IMR-90 (cell line): ENCODE measurements at places on chromosomes 5 and 9. TPM values are rescaled to one million over a fixed set of nuclear protein-coding genes. Genes with fewer than 3 reads are reported as not detected.

DNA sequence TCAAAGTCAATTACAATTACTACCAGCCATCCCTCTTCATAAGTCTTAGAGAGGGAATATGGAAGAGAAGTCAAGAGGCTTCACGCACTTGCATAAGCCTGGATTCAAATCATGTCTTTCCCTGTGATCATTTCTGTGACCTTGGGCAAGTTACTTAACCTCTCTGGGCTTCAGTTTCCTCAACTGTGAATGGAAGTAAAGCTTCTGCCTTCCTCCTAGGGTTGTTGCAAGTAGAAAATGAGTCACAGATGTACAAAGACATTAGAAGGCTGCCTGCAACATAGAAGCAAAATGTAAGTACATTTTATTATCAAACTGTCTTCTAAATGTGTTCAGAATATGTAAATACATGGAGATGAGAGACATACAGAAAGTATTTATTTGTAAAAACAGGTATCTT lies 42.3 kb upstream of the SEMA6A start:
- H3K4me1 ChIP-seq: no peaks in the 10 kb centered on the region
- H3K27ac ChIP-seq: no peak overlapping the region
- no peaks in the 10 kb centered on the region for H3K36me3 ChIP-seq
- H3K27me3 ChIP-seq: no peaks in the 10 kb centered on the region
- DNase-seq: no peak

DNA sequence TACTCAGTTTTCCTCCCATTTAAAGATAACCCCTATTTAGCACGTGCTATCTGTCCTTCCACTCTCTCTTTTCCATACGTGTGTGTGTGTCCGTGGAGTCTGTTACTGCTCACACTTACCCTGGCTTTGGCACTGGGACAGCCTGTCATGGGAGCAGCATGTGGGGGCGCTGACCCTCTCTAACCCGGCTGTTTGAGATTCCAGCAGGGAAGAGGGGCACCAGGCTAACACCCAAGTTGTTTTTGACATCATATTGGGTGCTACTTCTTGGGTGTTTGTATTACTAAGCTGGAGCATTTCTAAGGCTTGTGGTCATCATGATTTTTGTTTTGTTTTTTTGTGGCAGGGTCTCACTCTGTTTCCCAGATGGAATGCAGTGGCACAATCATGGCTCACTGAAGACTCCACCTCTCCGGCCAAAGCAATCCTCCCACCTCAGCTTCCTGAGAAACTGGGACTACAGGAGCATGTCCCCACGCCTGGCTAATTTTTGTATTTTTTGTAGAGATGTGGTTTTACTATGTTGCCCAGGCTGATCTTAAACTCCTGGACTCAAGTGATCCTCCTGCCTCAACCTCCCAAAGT lies 56.9 kb upstream of the SIMC1 start:
- H3K4me3 ChIP-seq: no peak overlapping the region
- peaks cover 7% of the 10 kb centered on the region; the same call in 1 of the 2 replicates for H3K4me1 ChIP-seq
- no peak for DNase-seq
- H3K36me3 ChIP-seq: no peaks in the 10 kb centered on the region

DNA sequence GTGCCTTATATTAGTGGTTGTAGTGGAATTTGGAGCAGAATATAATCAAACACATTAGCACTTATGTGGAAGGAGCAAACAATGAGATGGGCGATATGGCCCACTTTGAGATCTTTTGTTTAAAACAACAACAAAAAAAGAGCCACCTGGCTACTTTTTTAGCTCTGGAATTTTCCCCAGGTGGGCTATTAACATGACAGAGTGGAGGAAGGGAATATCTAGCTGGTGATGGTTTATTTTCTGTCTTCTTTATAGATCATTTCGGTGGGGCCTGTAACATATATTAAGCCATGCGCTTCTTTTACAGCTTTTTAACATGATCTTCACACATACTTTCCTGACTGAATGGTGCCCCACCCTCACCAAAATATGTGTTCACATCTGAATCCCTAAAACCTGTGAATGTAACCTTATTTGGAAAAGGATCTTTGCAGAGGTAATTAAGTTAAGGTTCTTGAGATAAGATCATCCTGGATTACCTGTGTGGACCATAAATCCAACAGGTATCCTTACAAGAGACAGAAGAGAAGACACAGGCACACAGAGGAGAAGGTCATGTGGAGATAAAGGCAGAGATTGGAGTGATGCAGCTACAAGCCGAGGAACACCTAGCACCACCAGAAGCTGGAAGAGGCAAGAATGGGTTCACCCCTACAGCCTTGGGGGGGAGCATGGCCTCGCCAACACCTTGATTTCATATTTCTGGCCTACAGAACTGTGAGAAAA lies 16.6 kb upstream of the ENTREP1 start:
- H3K27ac ChIP-seq: no peak overlapping the region
- no peak overlapping the region for H3K4me3 ChIP-seq
- no peaks in the 10 kb centered on the region for H3K36me3 ChIP-seq
- peaks cover 2% of the 10 kb centered on the region; the same call in 1 of the 2 replicates for H3K4me1 ChIP-seq

DNA sequence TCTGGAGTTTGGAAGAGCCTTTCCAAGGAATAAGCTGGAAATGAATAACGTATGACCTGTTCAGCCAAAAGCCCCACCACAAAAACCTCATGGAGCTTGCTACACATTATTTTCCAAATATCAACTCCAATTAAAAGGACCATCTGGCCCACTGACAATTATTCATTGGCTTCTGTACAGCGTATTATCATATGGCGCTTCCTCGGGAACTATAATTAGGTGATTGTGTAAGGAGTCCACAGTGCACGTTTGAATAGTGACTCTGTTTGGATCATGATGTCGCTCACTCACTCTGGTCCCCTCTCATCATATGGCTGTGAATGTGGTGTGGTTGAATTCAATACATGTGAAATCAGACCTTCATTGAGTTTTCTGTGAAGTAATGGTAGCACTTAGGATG lies 52.1 kb downstream of the GDNF start:
- no peak for DNase-seq
- no peaks in the 10 kb centered on the region for H3K36me3 ChIP-seq
- peaks cover 4% of the 10 kb centered on the region; the same call in 1 of the 2 replicates for H3K4me1 ChIP-seq
- H3K27me3 ChIP-seq: no peaks in the 10 kb centered on the region
- H3K4me3 ChIP-seq: no peak overlapping the region

DNA sequence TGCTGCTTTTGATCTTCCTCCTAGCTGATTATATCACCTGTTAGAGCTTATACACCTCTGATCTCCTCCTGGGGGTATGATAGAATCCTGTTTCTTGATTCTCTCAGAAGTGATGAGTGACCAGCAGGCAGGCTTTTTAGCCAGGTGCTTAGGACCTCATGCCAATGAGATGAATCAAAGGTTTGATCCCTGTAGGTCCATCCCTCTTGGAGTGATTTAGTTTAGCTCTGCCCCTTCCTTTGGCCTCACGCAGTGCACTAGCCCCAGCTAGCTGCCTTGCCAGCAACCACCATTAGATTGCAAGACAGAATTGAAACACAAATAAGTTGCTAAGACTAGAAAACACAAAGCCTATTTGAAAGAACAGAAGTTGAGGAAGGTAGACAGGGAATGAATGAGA lies 84.4 kb downstream of the ZSWIM6 start:
- no peak overlapping the region for H3K27ac ChIP-seq
- no peak for DNase-seq

DNA sequence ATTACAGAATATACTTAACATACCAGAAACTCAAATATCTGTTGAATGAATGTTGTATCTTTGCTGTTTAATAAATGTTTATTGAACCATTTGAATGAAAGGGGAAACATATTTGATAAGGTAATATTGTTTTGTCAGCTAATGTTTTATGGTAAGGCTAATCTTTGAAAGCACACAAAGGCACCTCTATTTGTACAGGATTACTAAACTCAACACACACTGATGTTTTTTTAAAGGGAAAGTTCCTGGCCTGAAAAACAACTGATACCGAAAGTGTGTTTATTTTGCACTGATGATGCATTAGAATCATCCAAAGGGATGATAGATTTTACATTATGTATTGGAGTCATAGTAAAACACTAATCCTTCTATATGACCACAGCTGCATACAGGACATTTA lies 82.5 kb downstream of the ADCY2 start:
- H3K27ac ChIP-seq: no peak overlapping the region
- H3K4me1 ChIP-seq: no peaks in the 10 kb centered on the region
- H3K27me3 ChIP-seq: no peaks in the 10 kb centered on the region
- no peaks in the 10 kb centered on the region for H3K36me3 ChIP-seq
- no peak overlapping the region for H3K4me3 ChIP-seq

- DNase-seq: peak; percentile 41
- peaks cover 3% of the 10 kb centered on the region; the same call in 1 of the 2 replicates for H3K27me3 ChIP-seq
- no peaks in the 10 kb centered on the region for H3K36me3 ChIP-seq
- peak overlapping the region; percentile 59; the same call in 1 of the 2 replicates for H3K27ac ChIP-seq
Measured at GRCh38 chr5:35009657-35010056, 38.1 kb downstream of the AGXT2 start.

DNA sequence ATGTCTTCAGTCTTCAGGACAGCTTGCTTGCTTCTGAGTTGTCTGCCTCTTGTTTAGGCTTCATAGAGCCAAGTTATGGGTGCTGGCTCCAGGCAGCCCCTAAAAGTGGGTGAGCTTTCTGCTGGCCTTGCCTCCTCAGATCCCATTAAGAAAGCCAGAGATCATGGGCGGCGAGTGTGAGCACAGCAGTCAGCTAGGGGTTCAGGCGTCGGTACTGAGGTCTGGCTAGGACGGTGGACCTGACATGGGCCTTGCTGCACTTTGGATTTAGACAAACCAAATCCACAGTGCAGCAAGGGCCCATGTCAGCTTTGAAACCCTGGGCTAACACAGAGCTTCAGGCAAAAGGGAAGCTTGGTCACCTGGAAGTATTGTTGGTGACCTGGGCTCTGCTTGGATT lies 17.6 kb downstream of the PSAT1 start:
- H3K4me1 ChIP-seq: 0 out of 2 replicates have a peak, but pooled peaks cover 2% of the 10 kb centered on the region
- H3K36me3 ChIP-seq: peaks cover 59% of the 10 kb centered on the region
- H3K27ac ChIP-seq: no peak overlapping the region
- no peak for DNase-seq
- H3K4me3 ChIP-seq: no peak overlapping the region
- H3K27me3 ChIP-seq: no peaks in the 10 kb centered on the region

GRCh38 chr5:98880598-98880997 lies 48.2 kb downstream of the CHD1 start:
- H3K27me3 ChIP-seq: no peaks in the 10 kb centered on the region
- H3K4me3 ChIP-seq: no peak overlapping the region
- no peaks in the 10 kb centered on the region for H3K4me1 ChIP-seq
- peaks cover 26% of the 10 kb centered on the region for H3K36me3 ChIP-seq
- no peak for DNase-seq
- H3K27ac ChIP-seq: no peak overlapping the region

DNA sequence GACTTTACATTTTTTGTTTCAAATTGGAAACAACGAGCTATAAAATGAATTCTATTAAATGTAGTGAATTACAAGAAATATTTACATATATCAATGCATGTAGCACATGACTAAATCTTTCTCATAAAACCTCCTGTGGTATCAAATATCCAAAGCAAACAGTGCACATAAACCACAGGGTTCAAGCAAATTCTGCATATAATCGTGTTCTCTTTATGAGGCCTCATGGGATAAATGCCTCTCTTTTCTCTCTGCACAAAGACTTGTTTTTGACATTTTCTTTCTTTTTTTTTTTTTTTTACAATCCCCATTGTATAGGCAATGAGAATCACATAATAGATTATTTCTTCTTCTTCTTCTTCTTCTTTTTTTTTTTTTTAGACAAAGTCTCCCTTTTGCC lies 1117.2 kb upstream of the DMAC1 start:
- no peak for DNase-seq
- H3K4me1 ChIP-seq: no peaks in the 10 kb centered on the region
- no peak overlapping the region for H3K27ac ChIP-seq
- no peak overlapping the region for H3K4me3 ChIP-seq

GRCh38 chr9:35981699-35982098 lies 23.7 kb upstream of the OR2S2 start:
- no peaks in the 10 kb centered on the region for H3K4me1 ChIP-seq
- H3K36me3 ChIP-seq: no peaks in the 10 kb centered on the region
- DNase-seq: no peak
- H3K4me3 ChIP-seq: no peak overlapping the region

DNA sequence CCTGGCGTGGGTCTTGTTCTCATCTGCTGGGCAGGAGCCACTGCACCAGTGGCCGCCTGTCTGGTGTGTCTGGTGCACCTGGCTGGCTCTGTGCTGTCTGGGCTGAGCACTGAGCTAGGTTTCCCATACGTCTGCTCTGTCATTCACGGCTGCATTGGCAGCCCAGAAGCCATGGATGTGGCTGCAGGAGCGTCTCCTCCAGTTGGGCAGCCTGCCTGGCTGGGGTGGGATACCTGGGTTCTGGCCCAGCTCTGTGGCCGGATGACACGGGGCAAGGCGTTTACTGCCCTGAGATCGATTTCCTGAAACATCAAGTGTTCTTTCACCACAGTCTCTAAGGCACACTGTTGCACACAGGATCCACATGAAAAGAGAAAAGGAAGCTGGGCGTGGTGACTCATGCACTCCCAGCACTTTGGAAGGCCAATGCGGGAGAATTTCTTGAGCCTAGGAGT lies 25.5 kb upstream of the SLC25A51 start:
- H3K27ac ChIP-seq: no peak overlapping the region
- peaks cover 33% of the 10 kb centered on the region for H3K36me3 ChIP-seq
- no peaks in the 10 kb centered on the region for H3K27me3 ChIP-seq
- peaks cover 16% of the 10 kb centered on the region for H3K4me1 ChIP-seq
- H3K4me3 ChIP-seq: no peak overlapping the region
- peak; percentile 66 for DNase-seq

DNA sequence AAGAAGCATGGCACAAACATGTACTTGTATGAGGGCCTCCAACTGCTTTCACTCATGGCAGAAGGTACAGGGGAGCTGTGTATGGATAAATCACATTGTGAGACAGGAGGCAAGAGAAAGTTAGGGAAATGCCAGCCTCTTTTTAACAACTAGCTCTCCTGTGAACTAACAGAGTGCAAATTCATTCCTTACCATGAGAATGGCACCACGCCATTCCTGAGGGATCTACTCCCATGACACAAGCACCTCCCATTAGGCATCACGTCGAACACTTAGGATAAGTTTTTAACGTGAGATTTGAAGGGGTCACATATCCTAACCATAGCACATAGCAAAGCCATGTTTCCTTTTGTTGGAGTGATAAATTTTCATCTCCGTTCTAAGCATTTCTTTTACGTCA lies 747.2 kb upstream of the CHD1 start:
- H3K36me3 ChIP-seq: no peaks in the 10 kb centered on the region
- no peaks in the 10 kb centered on the region for H3K27me3 ChIP-seq
- no peaks in the 10 kb centered on the region for H3K4me1 ChIP-seq
- no peak overlapping the region for H3K27ac ChIP-seq
- no peak for DNase-seq

GRCh38 chr9:21802418-21803000 lies at the start of gene MTAP:
MTAP (plus strand) TSS chr9:21802636; CDS start chr9:21802749, 113 bp downstream.
- DNase-seq: peak; percentile 93

Gene PCDHGA7
- total RNA-seq: 3.3 and 3.4 TPM in 2 replicates

Gene EFCAB9
- not detected in 2 replicates for total RNA-seq

Gene OR13C8
- not detected in 2 replicates for total RNA-seq

Gene ECM2
- total RNA-seq: under 0.01 and 0.36 TPM in 2 replicates

Gene MSX2
- 1.9 and 2.2 TPM in 2 replicates for total RNA-seq

Gene TMEM252
- not detected in 2 replicates for total RNA-seq

Gene PCDH1
- total RNA-seq: 0.83 and 0.90 TPM in 2 replicates

Gene ANKRD31
- total RNA-seq: under 0.01 TPM in 2 replicates

Gene LCN10
- total RNA-seq: not detected in 2 replicates

Gene SEMA4D
- total RNA-seq: 0.56 and 0.90 TPM in 2 replicates

Gene FAT2
- under 0.01 TPM in 2 replicates for total RNA-seq

Gene SLC6A18
- total RNA-seq: not detected in 2 replicates
